ENCODE measurements at places on chromosomes 7 and 10. TPM values are rescaled to one million over a fixed set of nuclear protein-coding genes. Genes with fewer than 3 reads are reported as not detected.

DNA sequence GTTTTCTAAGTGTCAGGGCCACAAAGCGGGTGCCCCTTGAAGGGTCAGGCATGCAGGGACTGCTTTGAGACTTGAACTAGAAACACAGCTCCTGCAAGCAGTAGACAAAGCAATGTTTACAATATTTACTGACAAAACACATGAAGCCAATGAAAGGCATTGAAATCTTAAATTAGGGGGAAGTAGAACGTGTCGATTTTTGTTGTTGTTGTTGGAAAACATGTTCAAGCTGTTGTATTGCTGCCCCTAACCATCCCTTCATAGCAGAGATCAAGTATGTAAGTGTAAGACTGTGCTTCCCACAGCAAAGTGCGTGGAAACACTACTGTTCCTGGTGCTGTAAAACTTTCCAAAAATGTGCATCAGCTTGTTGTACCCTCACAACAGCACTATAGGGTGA lies 131.6 kb upstream of the MGMT start:
- DNase-seq, result no peak

The LIPJ gene
- total RNA-seq, result not detected

GRCh38 chr7:148172920-148173319 lies 417.6 kb upstream of the C7orf33 start:
- DNase-seq, result no peak

DNA sequence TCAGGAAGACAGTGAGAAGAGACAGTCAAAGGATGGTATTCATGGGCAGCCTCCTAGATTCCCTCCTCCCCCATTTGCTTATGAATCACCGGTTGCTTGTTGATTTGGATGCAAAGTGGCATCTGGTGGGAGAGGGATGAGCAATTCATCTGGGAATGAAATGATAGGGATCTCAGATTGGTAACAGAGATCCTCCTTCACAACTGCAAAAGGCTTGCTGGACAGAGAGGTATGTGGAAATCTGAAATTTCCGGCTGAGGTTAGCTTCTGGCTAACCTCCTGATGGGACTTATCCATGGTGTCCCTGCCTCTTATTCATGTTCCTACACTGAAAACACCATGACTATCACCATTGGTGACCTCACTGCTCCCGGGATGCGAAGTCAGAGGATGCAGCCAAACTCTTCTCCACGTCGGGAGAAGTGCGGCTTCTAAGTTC lies 48.4 kb upstream of the PODXL start:
- no peak for DNase-seq

GRCh38 chr10:88521791-88522190 lies 61.3 kb downstream of the RNLS start:
- no peak for DNase-seq

GRCh38 chr7:4000139-4000538 lies 682.0 kb upstream of the FOXK1 start:
- no peak for DNase-seq

DNA sequence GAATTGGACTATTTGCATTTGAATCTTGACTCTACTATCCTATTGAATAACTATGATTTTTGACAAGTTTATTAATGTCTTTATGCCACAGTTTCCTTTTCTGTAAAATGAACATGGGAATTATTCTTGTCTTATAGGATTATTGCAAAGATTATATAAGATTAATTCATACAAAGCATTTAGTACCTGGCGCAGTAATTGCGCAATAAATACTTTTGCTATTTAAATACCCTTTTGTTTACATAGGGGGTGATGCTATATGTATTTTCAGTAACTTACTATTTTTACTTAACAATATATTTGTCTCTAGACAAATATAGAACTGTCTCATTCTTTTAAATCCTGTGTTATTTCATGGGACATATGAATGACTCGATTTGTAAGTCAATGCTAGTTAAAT lies 5.3 kb downstream of the MINPP1 start:
- DNase-seq, result no peak

GRCh38 chr7:94174956-94175355 lies 170.8 kb upstream of the BET1 start:
- no peak for DNase-seq

The FAM171A1 gene
- total RNA-seq, result 8.3 TPM
